ENCODE measurements at places on chromosomes 7 and 10.

GRCh38 chr7:121313793-121314676 is 14.8 kb upstream of the WNT16 start:
- DNase-seq = no peak

GRCh38 chr7:101470668-101471487 is 108.2 kb downstream of the COL26A1 start:
- no peak for DNase-seq

DNA sequence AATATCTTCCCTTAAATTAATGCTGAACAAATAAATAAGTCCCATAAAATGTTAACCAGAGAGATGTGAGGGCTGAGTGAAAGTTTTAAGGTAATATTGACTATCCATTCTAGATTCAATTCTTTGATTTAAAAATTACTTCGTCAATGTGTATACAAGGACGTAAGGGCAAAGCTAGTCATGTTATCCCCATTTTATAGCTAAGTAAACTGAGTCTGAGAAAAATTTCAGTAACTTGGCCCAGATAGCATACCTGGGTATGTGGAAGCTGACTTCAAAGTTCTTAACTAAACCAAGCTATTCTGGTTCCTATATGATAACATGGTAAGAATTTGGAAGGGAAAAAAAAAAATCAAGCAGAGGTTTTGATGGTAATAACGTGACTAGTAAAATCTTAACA is 72.4 kb downstream of the CADPS2 start:
- DNase-seq = no peak

DNA sequence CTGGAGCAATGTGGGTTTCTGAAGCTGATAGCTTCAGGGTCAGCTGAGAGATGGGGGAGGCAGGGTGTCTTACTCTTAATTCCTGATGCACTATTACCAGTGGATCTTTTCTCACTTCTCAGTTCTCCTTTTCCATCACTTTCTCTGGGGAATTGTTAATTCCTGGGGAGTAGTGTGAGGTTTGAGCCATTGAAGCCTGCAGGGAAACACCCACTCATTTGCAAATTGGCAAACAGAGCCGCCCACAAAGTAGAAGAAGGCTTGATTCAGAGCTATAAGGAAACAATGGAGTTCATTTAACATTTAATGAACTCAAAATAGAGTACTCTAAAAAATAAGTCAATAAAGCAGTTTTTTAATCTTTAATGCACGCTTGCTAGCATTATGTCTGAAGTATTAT is 4.3 kb upstream of the TECTB start:
- no peak for DNase-seq

DNA sequence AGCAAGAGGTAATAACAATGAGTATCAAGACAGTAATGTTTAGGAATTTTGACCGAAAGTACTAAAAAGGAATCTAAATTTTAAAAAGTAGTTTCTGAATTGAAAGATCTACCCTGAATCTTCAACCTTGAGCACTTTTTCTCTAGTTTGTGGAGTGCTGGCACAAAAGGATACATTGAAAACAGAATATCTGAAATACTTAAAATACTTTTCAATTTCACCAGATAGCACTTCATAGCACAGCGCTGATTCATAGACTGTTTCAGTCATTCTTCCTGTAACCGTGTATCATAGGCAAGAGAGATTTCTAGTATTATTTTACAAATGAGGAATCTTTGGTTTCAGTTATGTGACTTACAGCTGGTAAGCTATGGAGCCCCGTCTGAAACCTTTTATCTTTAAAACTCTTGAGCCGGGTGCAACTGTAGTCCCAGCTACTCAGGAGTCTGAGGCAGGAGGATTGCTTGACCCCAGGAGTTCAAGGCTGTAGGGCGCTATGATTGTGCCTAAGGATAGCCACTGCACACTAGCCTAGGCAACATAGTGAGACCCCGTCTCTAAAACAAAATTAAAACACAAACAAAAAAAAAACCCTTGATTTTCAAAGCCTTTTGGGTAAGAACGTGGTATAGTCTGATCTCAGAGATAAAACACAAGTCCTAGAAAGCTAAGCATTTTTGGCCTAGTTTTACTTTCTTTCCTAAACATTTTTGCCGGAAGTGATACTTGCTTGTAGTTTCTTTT is 35.1 kb downstream of the FHIP2A start:
- DNase-seq = no peak

GRCh38 chr7:140478246-140479061 is 851 bp downstream of the MKRN1 start:
- no peak for DNase-seq

GRCh38 chr7:36191292-36191920 is 38.4 kb downstream of the EEPD1 start:
- DNase-seq = no peak

GRCh38 chr7:110388457-110388856 is 702.5 kb upstream of the LRRN3 start:
- DNase-seq = no peak

GRCh38 chr10:71234970-71235685 is 22.8 kb downstream of the UNC5B start:
- no peak for DNase-seq

DNA sequence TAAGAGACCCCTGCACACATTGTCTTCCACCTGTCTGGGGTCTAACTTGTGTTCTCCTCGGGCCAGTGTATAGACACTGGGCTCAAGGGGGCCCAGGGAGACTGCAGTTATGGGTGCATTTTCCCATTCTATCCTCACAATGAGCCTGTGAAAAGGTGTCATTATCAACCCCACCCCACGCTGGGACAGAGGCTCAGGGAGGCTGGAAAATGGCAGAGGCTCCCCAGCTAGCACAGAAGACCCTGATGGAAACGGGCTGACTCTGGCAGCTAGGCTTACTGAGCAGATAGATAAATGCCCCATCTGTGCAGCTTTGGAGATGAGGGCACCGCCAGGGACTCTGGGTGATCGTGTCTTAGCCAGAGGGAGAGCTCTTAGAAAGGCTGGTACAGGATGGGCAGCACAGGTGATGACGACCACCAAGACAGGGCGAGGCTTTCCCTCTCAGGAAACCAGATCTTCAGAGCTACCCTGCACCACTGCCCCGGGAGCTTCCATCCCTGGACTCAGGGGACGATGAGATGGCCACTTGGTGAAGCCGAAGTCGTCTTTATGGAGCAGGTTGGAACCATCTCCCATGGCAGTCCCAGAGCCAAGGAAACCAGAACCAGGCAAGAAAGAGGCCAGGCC is 58.2 kb upstream of the CHST15 start:
- DNase-seq = no peak

GRCh38 chr7:116340201-116340847 is 130.0 kb downstream of the TES start:
- no peak for DNase-seq

Measured in frontal cortex (tissue), 4 donors.